ENCODE measurements at places on chromosomes 6 and 20.

GRCh38 chr20:12177657-12178293 is 260.1 kb downstream of the BTBD3 start:
- no peak for DNase-seq

DNA sequence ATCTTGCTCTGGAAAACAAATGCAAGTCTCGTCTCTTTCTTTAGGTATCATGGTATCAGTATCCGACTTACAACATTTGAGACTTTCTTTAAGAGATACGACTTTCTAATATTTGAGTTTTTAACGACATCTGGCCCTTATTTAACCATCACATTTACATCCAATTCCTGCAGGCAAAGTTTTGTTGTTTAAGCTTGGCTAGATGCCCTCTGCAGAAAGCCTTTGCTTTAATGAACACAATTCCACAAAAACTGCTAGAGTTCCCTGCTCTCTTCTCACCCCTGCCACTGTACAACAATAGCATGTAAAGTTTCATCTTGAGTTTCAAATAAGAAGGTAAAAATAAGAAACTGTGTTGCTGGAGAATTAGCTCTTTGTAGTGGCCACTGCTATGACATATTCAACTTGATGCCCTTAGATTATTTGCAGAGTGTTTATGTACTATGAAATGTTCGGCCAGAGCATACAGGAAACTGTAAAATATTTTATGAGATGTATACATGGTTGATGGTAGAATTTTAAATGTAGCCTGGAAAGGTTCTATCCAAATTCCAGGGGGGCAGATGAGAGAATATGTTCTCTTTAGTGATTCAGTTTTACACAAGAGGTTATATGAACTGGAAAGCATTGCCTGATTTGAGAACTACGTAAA is 438.6 kb downstream of the CDC5L start:
- DNase-seq = no peak

- DNase-seq = no peak
Observed at GRCh38 chr6:6414931-6415330, 94.5 kb upstream of the F13A1 start.

GRCh38 chr6:2970753-2971419 is 481 bp downstream of the SERPINB6 start:
- DNase-seq = peak; percentile 56

DNA sequence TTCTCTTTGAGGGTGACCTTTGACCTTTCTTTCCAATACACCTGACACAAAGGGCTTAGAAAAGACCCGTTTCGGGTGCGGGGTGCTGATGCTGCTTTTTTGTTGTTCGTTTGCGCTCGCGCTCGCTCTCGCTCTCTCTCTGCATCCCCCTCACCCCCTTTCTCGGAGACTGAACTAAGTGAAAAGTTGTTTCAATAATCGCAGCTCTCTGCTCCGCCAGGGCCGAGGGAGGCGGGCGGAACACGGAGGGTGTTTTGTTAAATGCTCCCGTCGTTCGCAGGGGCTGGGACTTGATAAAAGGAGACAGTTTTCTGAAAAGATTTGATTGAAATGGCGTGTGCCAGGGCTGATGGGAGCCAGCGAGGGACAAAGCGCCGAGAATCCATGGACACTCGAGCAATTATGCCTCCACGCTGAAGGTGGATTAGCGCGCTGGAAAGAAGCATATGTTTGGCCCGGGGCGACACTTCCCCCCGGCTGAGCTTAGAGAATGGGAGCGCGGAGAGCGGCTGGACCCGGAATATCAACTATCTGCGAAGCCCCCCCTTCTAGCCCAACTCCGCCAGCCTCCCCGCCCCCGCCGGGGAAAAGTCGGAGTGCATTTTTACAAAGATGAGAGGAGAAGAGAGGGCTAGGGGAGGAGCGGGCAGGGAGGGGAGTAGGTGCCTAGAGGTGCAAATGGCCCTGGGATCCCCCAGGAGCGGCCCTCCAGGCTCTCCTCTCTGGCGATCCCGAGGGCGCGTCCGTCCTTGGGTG is 25.0 kb downstream of the TFAP2A start:
- DNase-seq = no peak

GRCh38 chr6:37653229-37653628 is 44.5 kb downstream of the MDGA1 start:
- no peak for DNase-seq

DNA sequence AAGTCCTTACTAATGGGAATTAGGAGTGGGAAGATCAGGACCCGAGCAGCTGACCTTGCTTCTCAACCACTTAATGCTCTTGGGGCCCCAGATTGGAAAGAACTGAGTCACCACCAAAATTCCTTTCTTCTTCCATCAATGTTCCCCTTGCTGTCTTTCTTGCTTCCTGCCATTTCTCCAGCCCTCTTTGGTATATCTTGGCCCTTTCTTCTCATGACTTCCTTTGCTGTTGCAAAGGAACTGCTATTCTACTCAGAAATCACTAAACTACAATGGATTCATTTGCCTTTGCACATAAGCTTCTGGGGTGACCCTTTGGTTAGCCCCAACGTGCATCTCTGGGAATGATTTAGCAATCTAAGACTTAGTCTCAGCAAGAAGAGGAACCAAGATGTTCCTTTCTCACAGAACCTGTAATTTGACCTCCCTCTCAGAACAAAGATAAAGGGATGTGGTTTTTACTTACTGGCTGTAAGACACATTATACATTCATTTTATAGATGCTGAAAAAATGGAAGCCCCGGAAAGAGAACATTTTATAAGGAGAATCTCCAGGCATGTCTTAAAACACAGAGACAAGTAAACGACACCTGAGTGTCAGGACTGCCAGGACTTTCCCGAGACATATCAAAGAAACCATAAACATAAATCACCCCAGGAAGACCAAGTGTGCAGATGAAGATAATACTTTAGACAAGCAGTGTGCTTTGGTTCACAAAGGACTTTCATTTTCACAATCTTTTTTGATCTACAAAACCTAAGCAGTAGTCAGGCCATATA is 99.0 kb upstream of the TNFAIP3 start:
- no peak for DNase-seq

- no peak for DNase-seq
Observed at GRCh38 chr6:72724545-72724944, 102.7 kb downstream of the KCNQ5 start.

- DNase-seq = no peak
Observed at GRCh38 chr6:36787210-36787609, 52.0 kb downstream of the CPNE5 start.

DNA sequence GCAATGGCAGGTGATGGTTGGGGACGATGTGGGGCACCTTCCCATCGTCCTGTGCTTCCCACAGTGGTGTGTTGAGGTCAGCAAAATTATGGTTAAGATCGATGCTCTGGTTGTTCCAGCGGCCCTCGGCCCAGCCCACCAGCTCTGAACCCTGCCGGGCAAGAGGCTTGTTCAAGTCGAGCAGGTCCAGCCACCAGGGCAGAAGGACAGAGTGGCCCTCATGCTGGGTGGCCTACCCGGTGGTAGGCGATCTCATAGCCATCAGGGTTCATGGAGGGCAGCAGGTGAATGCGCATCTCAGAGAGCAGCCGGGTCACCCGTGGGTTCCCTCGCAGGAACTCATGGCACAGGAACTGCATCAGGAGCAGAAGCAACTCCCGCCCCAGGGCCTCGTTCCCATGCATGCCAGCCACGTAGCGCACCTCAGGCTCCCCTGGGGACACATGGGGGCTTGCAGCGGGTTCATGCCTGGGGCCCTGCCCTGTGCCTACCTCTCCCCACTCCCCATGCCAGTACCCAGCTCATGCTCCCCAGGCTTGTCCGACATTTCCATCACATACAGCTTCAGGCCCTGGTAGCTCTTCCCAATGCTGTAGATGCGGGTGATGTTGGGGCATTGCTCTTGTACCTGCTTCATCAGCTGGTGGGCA is 4.3 kb downstream of the CPXM1 start:
- no peak for DNase-seq

DNA sequence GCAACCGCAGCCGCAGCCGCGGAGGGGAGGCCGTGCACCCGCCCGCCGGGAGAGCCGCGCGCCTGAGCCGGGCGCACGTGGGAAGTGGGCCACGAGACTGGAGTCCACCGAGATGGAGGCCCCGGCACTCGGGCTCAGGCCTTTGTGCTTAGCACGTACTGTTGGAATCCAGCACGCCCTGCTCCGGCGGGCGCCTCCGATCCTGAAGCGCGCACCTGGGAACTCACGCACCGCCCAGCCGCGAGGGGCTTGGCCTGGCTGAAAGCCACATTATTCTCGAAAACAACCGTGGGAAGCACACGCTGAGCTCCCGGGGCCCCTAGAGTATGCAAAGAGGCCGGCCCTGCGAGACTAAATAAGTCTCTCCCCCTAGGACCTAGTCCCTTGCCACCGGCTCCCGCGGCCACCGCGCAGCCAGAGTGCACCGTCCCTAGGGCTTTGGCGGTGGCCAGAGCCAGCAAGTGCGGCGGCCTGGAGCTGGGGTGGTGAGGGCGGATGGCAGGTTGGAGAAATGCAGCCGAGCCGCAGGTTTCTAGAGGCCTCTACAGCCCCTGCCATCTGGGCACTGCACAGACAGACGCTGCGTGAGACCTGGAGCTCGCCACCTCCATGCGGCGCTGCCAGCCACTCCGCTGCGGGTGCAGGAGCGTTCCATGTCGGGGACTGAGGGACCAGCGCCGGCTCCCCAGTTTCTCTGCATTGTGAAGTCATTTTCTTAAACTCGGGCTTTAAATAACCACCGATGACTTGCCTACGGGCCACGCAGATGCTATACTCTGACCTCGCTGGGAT is 42.0 kb upstream of the LY86 start:
- DNase-seq = peak; percentile 51

GRCh38 chr20:37413379-37413778 is 67.4 kb downstream of the SRC start:
- DNase-seq = no peak

Measured in 8988T (cell line).